ENCODE measurements at places on chromosomes 3 and 15. TPM values are rescaled to one million over a fixed set of nuclear protein-coding genes. Genes with fewer than 3 reads are reported as not detected.

GRCh38 chr15:99708563-99708962 is 24.7 kb downstream of the LYSMD4 start:
- peak; percentile 68 for DNase-seq

GRCh38 chr15:83046558-83047127 is 20.4 kb downstream of the BTBD1 start:
- DNase-seq = no peak

DNA sequence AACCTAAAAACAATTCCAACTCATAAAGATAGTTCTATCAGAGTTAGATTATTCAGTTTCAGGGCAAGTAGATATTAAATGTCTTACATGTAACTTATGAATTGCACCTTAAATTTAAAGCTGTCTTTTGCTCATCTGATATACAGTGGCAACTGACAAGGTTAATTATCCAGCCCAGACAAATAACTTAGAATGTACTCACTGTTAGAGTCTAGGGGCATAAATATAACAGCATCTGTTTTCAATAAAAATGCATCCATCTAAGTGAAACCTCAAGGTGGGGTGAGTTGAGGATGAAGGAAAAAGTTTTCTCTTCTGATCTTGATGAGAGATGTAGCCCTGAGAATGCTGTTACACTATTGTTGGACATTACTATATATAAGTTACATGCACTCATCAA is 112.6 kb downstream of the FBN1 start:
- no peak for DNase-seq

- DNase-seq = no peak
Measured at GRCh38 chr3:141328286-141329166, 39.8 kb upstream of the ZBTB38 start.

EFCC1 gene
- total RNA-seq = 0.14 TPM
